Astrocyte (in vitro differentiated cells and primary cell): ENCODE measurements at places on chromosomes 2 and 18. TPM values are rescaled to one million over a fixed set of nuclear protein-coding genes. Genes with fewer than 3 reads are reported as not detected.

DNA sequence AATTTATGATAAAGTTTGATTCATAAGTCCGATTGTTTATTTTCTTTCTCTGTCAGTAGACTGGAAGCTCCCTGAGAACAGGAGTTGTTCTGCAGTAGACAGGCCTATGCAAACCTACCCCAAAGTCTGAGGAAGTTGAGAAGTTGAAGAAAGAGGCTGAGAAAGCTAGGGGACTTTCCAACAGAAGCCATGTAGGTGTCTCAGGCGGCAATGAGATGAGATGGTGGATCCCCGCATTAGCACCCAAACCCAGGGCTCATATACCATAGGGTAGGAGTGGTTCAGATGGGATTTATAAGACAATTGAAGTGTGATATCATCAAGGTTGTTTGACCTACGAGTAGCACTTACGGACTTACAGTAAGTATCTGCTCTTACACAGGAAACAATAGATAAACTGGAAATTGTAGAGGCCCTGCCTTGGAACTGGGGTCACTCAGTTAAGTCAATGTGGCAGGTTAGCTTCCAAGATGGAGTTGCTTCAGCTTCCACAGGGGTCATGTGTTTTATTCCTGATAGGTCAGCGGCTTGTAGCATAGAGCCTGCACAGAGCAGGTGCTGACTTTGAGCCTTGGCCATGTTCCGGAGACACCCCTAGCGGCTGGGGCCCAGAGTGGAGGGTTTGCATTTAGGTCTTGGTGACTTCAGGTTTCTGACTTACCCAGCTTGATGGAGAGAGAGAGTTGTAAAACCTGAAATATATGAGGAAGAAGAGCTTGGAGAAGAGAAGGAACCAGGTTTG is 2.3 kb upstream of the PSD4 start:
- no peaks in the 10 kb centered on the region for H3K27me3 ChIP-seq
- H3K27ac ChIP-seq, result no peak overlapping the region
- no peaks in the 10 kb centered on the region for H3K36me3 ChIP-seq

DNA sequence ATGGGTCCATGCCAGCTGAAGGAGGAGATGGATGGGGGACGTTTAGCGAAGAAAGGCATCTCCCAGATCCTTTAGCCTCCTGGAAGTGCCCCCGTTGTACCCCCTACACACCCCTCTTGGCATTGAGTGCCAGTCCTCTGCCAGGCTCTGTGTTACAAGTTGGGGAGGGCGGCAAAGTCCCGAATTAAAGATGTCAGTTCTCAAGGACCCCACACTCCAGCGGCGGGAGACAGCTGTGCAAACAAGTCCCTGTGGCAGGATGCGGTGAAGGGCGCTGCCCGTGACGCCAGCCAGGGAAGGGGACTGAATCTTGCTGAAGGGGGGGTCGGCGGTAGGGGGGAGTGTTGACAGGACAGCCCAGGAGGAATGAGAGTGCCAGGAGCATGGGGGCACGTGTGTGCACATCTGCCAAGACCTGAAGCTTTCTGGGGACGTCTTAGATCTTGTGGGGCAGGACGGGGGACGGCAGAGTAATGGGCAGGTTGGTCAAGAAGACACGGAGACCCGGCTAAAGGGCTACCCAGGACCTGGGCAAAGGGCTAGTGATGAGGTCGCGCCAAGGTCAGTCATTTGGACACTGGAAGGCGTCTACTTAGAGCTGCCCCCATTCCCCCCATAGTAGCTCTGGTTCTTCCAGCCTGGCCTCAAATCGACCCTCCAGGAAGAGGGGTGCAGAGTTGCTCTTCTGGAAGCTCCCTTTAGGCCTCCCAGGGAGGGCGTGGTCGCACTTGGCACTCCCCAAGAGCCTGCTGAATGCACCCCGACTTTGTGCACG is 2.8 kb upstream of the CTDSP1 start:
- no peaks in the 10 kb centered on the region for H3K27me3 ChIP-seq
- DNase-seq, result peak; percentile 53
- H3K4me1 ChIP-seq, result peaks cover 39% of the 10 kb centered on the region
- H3K27ac ChIP-seq, result peak overlapping the region; percentile 89
- peak overlapping the region; percentile 73 for H3K4me3 ChIP-seq
- no peaks in the 10 kb centered on the region for H3K36me3 ChIP-seq

GRCh38 chr18:43596105-43596712 is 318.9 kb upstream of the SYT4 start:
- no peak overlapping the region for H3K4me3 ChIP-seq
- peak; percentile 24 for DNase-seq
- H3K4me1 ChIP-seq, result no peaks in the 10 kb centered on the region
- no peaks in the 10 kb centered on the region for H3K36me3 ChIP-seq

GRCh38 chr2:233440714-233441113 is 86.4 kb downstream of the DGKD start:
- no peak overlapping the region for H3K4me3 ChIP-seq
- peaks cover 3% of the 10 kb centered on the region for H3K36me3 ChIP-seq
- DNase-seq, result no peak
- H3K27me3 ChIP-seq, result no peaks in the 10 kb centered on the region

GRCh38 chr2:127770973-127771735 is 39.8 kb downstream of the WDR33 start:
- DNase-seq, result peak; percentile 95
- H3K36me3 ChIP-seq, result peaks cover 8% of the 10 kb centered on the region
- H3K27ac ChIP-seq, result peak overlapping the region; percentile 81
- peaks cover 13% of the 10 kb centered on the region for H3K4me1 ChIP-seq
- no peak overlapping the region for H3K4me3 ChIP-seq

GRCh38 chr18:51191128-51191717 is 6.3 kb downstream of the MEX3C start:
- H3K4me1 ChIP-seq, result peaks cover 28% of the 10 kb centered on the region
- H3K4me3 ChIP-seq, result no peak overlapping the region
- H3K27ac ChIP-seq, result no peak overlapping the region

- H3K27ac ChIP-seq, result no peak overlapping the region
- H3K27me3 ChIP-seq, result no peaks in the 10 kb centered on the region
- no peak overlapping the region for H3K4me3 ChIP-seq
- H3K4me1 ChIP-seq, result no peaks in the 10 kb centered on the region
- no peaks in the 10 kb centered on the region for H3K36me3 ChIP-seq
Observed at GRCh38 chr2:19226871-19227270, 131.6 kb downstream of the OSR1 start.

- no peak for DNase-seq
- peaks cover 12% of the 10 kb centered on the region for H3K4me1 ChIP-seq
- H3K4me3 ChIP-seq, result no peak overlapping the region
Observed at GRCh38 chr2:219354582-219354981, 22.0 kb upstream of the RESP18 start.

GRCh38 chr18:56945171-56946083 is 201.5 kb upstream of the BOD1L2 start:
- H3K4me3 ChIP-seq, result no peak overlapping the region
- no peaks in the 10 kb centered on the region for H3K27me3 ChIP-seq
- no peaks in the 10 kb centered on the region for H3K4me1 ChIP-seq
- no peak overlapping the region for H3K27ac ChIP-seq

GRCh38 chr18:32019251-32019948 is 775 bp downstream of the RNF125 start:
- no peak overlapping the region for H3K27ac ChIP-seq
- peaks cover 4% of the 10 kb centered on the region for H3K27me3 ChIP-seq
- H3K4me3 ChIP-seq, result peak overlapping the region; percentile 64
- H3K4me1 ChIP-seq, result peaks cover 8% of the 10 kb centered on the region
- DNase-seq, result peak; percentile 44

GRCh38 chr2:162824304-162824703 is 14.3 kb downstream of the KCNH7 start:
- no peak overlapping the region for H3K27ac ChIP-seq
- H3K4me3 ChIP-seq, result no peak overlapping the region
- no peak for DNase-seq
- H3K4me1 ChIP-seq, result peaks cover 4% of the 10 kb centered on the region

DNA sequence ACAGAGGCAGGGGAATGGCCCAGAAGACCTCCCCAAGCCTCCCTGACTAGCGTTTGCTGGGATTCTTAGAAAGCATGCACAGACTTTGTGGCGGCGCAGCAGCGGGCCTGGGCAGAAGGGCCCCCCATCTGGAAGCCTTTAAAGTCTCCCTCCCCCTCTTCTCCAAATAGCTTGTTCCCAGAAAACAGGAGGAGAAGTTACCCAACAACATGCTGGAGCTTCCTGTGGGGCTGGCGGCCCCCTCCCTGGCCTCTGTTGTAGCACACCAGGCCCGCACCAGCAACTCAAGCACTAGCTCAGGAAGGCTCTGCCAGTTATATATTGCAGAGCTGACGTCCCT is 334.8 kb downstream of the DYSF start:
- no peak overlapping the region for H3K27ac ChIP-seq
- no peaks in the 10 kb centered on the region for H3K27me3 ChIP-seq
- H3K4me1 ChIP-seq, result peaks cover 14% of the 10 kb centered on the region
- no peaks in the 10 kb centered on the region for H3K36me3 ChIP-seq
- H3K4me3 ChIP-seq, result no peak overlapping the region

DNA sequence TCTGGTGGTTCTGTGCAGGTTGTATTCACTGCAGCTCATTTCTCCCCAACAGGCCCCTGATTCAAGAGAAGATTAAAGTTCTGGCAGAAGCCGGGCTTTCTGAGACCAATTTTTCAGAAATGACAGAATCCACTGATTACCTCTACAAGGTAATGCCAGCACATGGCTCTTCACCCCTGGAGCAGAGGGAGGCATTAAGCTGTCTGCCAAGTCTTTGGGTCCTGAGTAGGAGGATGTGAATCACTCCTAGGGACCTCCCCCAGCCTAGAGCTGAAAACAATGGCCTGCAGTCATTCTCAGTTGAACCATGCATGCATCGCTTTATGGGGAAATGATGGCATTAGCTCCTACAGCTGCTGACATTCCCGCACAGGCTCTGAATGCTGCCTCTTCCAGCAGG is 20.5 kb upstream of the RPL37A start:
- H3K4me1 ChIP-seq, result peaks cover 16% of the 10 kb centered on the region
- H3K27ac ChIP-seq, result peak overlapping the region; percentile 54
- H3K4me3 ChIP-seq, result no peak overlapping the region
- peak; percentile 92 for DNase-seq
- peaks cover 11% of the 10 kb centered on the region for H3K36me3 ChIP-seq

DNA sequence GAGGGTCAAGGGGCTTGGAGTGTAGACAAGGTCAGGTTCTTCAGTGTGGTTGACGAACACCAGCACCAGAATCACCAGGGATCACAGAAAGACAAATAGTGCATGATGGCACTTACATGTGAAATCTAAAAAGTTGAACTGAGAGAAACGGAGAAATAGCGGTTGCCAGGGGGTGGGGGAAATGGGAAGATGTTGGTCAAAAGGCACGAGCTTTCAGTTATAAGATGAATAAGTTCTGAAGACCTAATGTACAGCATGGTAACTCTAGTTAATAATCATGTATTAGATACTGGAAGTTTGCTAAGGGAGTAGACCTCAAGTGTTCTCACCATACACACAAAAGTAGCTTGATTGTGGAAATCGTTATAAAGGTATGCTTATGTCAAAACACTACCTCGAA is 43.7 kb upstream of the DARS1 start:
- peaks cover 4% of the 10 kb centered on the region for H3K27me3 ChIP-seq
- no peak for DNase-seq
- peaks cover 10% of the 10 kb centered on the region for H3K4me1 ChIP-seq
- H3K4me3 ChIP-seq, result no peak overlapping the region

- no peaks in the 10 kb centered on the region for H3K27me3 ChIP-seq
- no peaks in the 10 kb centered on the region for H3K36me3 ChIP-seq
- H3K27ac ChIP-seq, result no peak overlapping the region
- no peaks in the 10 kb centered on the region for H3K4me1 ChIP-seq
- H3K4me3 ChIP-seq, result no peak overlapping the region
- no peak for DNase-seq
Observed at GRCh38 chr2:232342635-232343565, 35.7 kb upstream of the ALPP start.

GRCh38 chr2:181742922-181743722 is 62.8 kb upstream of the NEUROD1 start:
- no peaks in the 10 kb centered on the region for H3K36me3 ChIP-seq
- H3K4me3 ChIP-seq, result no peak overlapping the region
- H3K4me1 ChIP-seq, result peaks cover 13% of the 10 kb centered on the region
- no peaks in the 10 kb centered on the region for H3K27me3 ChIP-seq
- peak; percentile 38 for DNase-seq
- no peak overlapping the region for H3K27ac ChIP-seq

GRCh38 chr2:208366215-208367127 is 40.1 kb upstream of the PTH2R start:
- peaks cover 10% of the 10 kb centered on the region for H3K4me1 ChIP-seq
- no peaks in the 10 kb centered on the region for H3K36me3 ChIP-seq
- no peak for DNase-seq
- no peak overlapping the region for H3K4me3 ChIP-seq
- H3K27me3 ChIP-seq, result peaks cover 3% of the 10 kb centered on the region
- H3K27ac ChIP-seq, result no peak overlapping the region

DNA sequence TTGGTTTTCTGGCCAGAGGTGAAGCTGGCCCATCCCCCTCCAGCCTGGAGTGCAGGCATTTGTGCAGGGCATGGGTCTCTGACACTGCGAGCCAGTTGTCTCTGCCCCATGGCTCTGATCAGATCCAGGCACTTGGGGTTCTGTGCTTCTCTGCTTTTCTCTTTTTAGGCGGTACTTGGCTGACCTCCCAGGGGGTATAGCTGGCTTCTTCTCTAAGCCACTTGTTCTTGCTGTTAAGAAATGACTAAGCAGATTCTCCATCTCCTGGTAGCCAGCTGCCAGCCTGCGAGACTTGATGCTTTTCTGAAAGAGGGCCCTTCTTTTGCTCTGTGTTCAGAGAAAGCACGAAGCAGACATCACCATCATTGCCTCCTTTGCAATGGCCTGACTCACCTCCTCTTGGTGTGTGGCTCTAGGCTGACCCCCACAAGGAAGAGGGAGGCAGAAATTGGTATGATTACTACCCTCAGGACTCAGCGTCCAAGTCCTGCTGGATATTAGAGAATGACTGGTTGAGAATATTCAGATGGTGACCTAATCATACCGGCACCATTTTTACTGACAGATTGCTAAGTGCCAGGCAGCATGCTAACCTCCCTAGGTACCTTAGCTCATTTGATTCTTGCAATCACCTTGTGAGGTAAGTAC is 32.7 kb downstream of the TNP1 start:
- peak; percentile 20 for DNase-seq
- H3K36me3 ChIP-seq, result no peaks in the 10 kb centered on the region
- no peaks in the 10 kb centered on the region for H3K27me3 ChIP-seq
- H3K27ac ChIP-seq, result no peak overlapping the region
- peaks cover 9% of the 10 kb centered on the region for H3K4me1 ChIP-seq
- no peak overlapping the region for H3K4me3 ChIP-seq

GRCh38 chr18:79173742-79174141 is 104.5 kb downstream of the ATP9B start:
- H3K36me3 ChIP-seq, result no peaks in the 10 kb centered on the region
- DNase-seq, result no peak
- H3K27ac ChIP-seq, result no peak overlapping the region

GRCh38 chr18:13660510-13660909 is 65.8 kb downstream of the FAM210A start:
- H3K27me3 ChIP-seq, result no peaks in the 10 kb centered on the region
- DNase-seq, result no peak
- H3K4me1 ChIP-seq, result no peaks in the 10 kb centered on the region
- H3K27ac ChIP-seq, result no peak overlapping the region
- no peak overlapping the region for H3K4me3 ChIP-seq

Gene LIMS2
- total RNA-seq, result 73.3 and 75.1 TPM in 2 replicates

Gene TSPYL6
- not detected in 2 replicates for total RNA-seq

Gene MYCN
- total RNA-seq, result 2.1 and 2.6 TPM in 2 replicates

Gene ALK
- total RNA-seq, result 0.16 and 0.46 TPM in 2 replicates

Gene SH3BP4
- total RNA-seq, result 117 and 127 TPM in 2 replicates

Gene MAP3K19
- not detected in 2 replicates for total RNA-seq

Gene RAB27B
- total RNA-seq, result 0.91 and 1.1 TPM in 2 replicates

Gene ANKRD30B
- not detected in 2 replicates for total RNA-seq

Gene CXCR4
- total RNA-seq, result 2.8 and 4.1 TPM in 2 replicates

Gene TMEM198
- total RNA-seq, result 3.8 TPM in 2 replicates

Gene ONECUT2
- 5.2 and 6.2 TPM in 2 replicates for total RNA-seq

Gene NGEF
- 0.16 and 0.22 TPM in 2 replicates for total RNA-seq

Gene PSMD1
- total RNA-seq, result 149 and 151 TPM in 2 replicates
